Suprapubic skin (tissue), 4 donors: ENCODE measurements at places on chromosomes 3 and 15. TPM values are rescaled to one million over a fixed set of nuclear protein-coding genes. Genes with fewer than 3 reads are reported as not detected.
A peak's percentile ranks its signal among the peaks of the same experiment; 100 is the strongest.

ECE2 gene
- not detected for total RNA-seq

DNA sequence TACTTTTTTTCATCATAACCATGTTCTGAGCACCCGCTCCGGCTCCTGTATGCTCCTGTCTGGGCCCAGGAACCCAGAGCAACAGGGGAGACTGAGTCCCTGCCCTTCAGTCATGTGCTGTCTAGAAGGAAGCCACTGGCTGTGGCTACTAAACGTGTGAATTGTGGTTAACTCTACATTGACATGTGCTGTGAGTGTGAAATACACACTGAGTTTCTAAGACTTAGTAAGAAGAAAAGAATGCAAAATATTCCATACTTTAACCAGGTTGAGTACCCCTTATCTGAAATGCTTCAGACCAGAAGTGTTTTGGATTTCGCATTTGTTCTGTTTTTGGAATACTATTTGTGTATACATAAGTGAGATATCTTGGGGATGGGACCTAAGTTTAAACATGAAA lies 42.8 kb upstream of the CGNL1 start:
- no peak for DNase-seq

DNA sequence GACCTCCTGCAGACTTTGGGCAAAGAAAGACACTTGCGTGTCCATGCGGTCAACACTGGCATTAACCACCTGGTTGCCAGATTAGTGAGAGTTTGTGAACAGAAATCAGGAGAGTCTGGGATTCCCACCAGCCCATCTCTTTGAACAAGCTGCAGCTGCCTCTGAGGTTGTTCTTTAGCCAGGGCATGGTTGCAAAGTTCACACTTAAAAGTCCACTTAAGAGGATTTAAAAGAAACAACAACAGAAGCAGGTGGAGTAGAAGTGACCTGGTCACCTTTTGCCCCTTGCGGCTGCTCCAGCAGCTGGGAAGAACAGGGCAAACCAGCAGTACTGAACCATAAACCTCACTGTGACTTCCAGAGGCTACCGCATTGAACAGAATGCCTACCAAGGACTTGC lies 97.3 kb downstream of the FOXB1 start:
- no peak for DNase-seq

GRCh38 chr15:82122746-82123400 lies 77.1 kb upstream of the MEX3B start:
- no peak for DNase-seq

- DNase-seq: no peak
Measured at GRCh38 chr15:62902821-62903220, 139.7 kb upstream of the TPM1 start.

DNA sequence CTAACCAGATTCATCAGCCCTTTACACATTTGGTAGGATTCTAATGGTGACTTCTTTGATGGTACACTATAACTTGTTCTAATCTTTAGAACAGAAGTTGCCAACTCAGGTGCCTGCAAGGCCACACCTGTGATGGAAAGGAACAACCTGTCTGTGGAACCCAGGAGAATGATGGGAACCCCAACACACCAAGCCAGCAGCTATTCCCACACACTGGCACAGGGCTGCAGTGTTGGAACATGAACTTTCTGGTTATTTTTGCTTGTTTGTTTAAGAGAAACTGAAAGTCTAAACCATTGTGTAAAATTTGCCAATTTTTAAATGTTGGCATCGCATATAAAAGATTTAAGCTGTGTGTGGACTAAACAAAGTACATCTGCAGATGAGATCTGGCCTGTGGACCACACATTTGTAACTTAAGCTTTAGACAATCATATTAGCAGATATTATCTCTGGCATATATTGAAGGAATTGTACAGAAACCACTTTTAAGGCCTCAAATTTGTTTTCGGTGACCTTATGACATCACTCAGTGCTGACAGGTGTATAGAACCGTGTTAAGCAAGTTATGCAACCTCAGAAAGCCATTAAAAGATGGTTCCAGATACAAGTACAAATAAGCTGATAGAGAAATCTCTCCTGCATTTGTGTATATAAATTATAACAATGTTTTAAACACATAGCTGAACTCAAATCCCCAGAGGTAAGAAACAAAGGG lies 242.9 kb downstream of the SLC9A9 start:
- no peak for DNase-seq

DNA sequence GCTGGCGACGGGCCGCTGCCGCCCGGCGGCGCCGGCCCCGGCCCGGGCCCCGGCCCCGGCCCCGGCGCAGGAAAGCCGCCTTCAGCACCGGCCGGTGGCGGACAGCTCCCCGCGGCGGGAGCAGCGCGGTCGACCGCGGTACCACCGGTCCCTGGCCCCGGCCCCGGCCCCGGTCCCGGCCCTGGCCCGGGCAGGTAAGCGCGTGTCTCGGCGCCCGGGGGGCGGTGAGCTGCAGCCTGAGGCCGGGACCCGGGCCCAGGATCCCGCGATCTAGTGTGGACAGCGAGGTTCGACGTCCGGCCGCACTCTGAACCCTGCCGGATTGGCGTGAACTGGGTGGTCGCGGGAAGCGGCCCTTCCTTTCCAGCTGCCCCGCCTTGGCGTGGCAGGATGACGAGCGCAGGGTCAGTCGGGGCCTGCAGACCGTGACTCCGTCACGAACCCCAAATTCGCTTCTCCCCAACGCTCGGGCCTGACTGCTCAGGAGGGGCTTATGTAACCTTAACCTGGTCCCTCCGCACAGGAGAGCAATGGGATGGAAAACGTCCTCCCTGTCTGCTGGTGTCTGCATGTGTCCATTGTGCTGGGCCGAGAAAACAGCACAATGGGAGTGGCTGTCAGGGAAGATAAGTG lies 472 bp downstream of the BSN start:
- peak; percentile 64 for DNase-seq
